ENCODE measurements at places on chromosomes 4 and X. TPM values are rescaled to one million over a fixed set of nuclear protein-coding genes. Genes with fewer than 3 reads are reported as not detected.

The FAM114A1 gene
- 100 TPM for total RNA-seq

The NDST3 gene
- total RNA-seq = not detected

The RIPPLY1 gene
- total RNA-seq = not detected

The AMER1 gene
- total RNA-seq = 3.2 TPM

The NMU gene
- not detected for total RNA-seq

The PLS3 gene
- total RNA-seq = 61.7 TPM

The MAGEA2 gene
- total RNA-seq = not detected

The GPRASP1 gene
- total RNA-seq = 6.8 TPM

The YY2 gene
- total RNA-seq = 2.9 TPM

The SPIN2A gene
- total RNA-seq = not detected

The TMPRSS11F gene
- total RNA-seq = not detected

The ARHGEF6 gene
- 72.3 TPM for total RNA-seq

The AADAT gene
- 4.8 TPM for total RNA-seq

The GYG2 gene
- total RNA-seq = 183 TPM

The PPBP gene
- total RNA-seq = 0.88 TPM

The BEX3 gene
- total RNA-seq = 80.8 TPM

The OPRPN gene
- total RNA-seq = not detected

The DCUN1D4 gene
- total RNA-seq = 43.5 TPM

The HSD17B10 gene
- 39.4 TPM for total RNA-seq

The FAM149A gene
- total RNA-seq = 17.0 TPM

The HSFX2 gene
- not detected for total RNA-seq

The FAM47A gene
- total RNA-seq = not detected

The IRF2 gene
- 38.1 TPM for total RNA-seq

The MAGEE2 gene
- not detected for total RNA-seq

The DMD gene
- total RNA-seq = 68.8 TPM

The BEX4 gene
- total RNA-seq = 15.0 TPM

The F11 gene
- total RNA-seq = not detected

The TMSB15B gene
- 1.7 TPM for total RNA-seq

The SYP gene
- 0.16 TPM for total RNA-seq

The CLCN5 gene
- total RNA-seq = 5.1 TPM

The FRAS1 gene
- total RNA-seq = 6.0 TPM

All from subcutaneous adipose tissue (tissue), 4 donors.